ENCODE measurements at places on chromosomes 6 and 20. TPM values are rescaled to one million over a fixed set of nuclear protein-coding genes. Genes with fewer than 3 reads are reported as not detected.

The MAP3K7 gene
- polyA plus RNA-seq: 8.4 TPM

The CST1 gene
- not detected for polyA plus RNA-seq

The E2F3 gene
- 3.9 TPM for polyA plus RNA-seq

The DAAM2 gene
- polyA plus RNA-seq: 10.7 TPM

The BPI gene
- polyA plus RNA-seq: 0.02 TPM

The IP6K3 gene
- polyA plus RNA-seq: 0.96 TPM

All from esophagus (tissue), 2 donors.